ENCODE measurements at places on chromosomes 13 and 19.

DNA sequence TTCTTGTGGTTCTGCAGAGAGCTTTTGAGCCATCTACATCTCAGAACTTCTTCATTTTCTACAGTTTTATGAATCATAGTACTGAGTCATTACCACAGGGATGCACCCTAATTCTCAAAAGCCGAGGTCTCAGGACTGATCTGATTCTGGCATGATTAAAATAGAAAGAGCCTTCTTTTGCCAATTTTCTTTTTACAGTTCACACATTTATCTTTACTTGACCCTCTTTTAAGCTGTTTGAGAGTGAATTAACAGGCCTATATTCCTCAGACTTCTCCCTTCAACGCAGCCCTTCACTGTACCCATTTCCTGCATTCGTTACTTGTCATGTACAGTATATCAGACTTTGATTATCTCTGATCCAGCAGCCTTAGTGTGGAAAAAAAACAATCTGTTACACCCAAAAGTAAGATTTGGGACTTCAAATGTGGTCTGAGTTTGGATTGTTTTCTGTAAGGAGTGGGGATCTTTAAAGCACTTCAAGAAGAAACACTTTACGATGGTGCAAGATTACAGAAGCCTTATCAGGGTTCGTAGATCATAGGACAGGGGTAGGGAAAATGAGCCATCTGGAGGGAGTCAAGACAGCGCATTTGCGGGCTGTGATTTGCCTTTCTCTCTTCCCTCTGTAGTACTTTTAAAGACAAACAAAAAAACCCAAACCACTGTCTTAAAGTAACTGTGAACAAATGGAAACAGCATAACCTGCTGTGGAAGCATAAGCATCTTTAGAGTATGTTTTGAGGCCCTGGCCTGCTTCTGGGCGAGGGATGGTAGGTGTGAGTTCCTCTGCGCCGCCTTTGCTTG, 15.3 kb upstream of the GPR183 start:
- DNase-seq = no peak

- DNase-seq = no peak
These were observed 157.0 kb downstream of the KDM4B start for GRCh38 chr19:5125797-5126497.

GRCh38 chr19:641702-642101, 2.0 kb downstream of the FGF22 start:
- DNase-seq = no peak

GRCh38 chr13:34862311-34862710, 79.8 kb upstream of the NBEA start:
- DNase-seq = no peak

GRCh38 chr13:34076319-34076718, 258.4 kb downstream of the RFC3 start:
- no peak for DNase-seq
